ENCODE measurements at places on chromosomes 4 and X. TPM values are rescaled to one million over a fixed set of nuclear protein-coding genes. Genes with fewer than 3 reads are reported as not detected.

Gene GAB3
- 12.5 TPM for total RNA-seq

Gene INTU
- total RNA-seq: 4.0 TPM

Gene MTNR1A
- total RNA-seq: not detected

Gene GPRIN3
- total RNA-seq: 0.06 TPM

Gene ASB12
- total RNA-seq: not detected

Gene KIT
- not detected for total RNA-seq

Gene ABLIM2
- total RNA-seq: 2.6 TPM

DNA sequence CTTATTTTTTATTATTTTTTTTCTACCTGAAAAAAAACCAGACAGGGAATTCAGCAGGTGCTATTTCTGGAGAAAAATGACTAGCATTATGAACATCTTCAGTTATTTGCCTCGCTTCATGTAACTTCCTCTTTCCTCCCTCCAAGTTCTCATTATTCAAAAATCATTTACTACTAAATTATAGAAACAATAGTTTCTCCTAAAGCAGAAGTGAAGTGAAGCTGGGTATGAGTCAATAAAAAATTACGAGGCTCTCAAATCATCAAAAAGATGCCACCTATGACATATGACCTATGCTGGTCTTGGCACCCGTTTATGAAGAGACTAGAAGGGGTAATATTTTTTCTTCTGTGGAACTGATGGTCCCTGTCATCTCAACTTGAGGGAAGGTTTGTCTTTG lies 145.0 kb upstream of the AADAT start:
- DNase-seq: no peak

DNA sequence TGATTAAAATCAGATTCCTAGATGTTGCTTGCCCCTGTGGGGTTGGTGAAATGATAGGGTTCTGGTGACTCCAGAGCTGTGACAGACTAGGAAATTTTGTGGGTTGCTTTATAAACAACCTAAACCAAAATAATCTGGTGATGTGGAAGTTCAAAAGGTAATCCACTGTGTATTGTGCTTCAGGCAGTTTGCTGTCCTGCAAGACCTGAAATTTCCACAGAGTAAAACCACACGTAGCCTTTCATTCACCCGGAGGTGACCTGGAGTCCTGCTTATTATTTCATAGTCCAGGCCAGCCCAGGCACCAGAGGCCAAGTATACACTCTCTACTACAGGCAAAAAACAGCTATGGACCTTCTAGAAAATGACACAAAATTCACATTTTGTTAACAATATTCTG lies 114.6 kb upstream of the CBR4 start:
- DNase-seq: no peak

DNA sequence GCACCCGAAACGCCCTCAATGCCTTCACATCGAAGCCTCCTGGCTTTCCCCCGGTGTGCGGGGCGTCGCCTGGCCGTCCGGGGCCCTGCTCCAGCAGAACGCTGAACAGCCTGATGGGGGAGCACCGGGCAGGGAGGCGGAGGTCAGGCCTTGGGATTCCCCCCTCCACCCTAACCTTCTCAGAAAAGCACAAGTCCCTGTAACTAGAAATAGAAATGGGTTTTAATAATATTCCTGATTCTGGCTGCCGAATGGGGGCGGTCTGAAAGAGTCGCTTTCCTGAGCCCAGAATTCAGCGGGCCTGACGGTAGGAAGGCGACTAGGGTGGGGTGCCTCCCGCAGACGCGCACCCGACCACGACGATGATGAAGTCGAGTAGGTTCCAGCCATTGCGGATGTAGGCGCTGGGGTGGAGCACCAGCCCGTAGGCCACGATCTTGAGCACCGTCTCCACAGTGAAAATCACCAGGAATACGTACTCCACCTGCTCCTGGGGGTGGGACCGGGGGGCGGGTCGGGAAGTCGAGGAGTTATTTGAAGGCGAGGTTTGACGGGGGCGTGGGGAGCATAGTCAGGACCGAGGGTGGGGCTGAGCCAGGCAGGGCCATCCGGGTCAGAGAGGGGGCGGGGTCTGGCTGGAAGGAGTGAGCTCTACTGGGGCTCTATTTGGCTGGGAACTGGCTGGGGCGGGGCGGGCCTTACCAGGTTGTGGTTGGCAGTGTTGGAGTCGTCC lies 2.5 kb downstream of the CACNA1F start:
- DNase-seq: no peak

GRCh38 chr4:153729895-153730294 lies 29.9 kb downstream of the RNF175 start:
- no peak for DNase-seq

DNA sequence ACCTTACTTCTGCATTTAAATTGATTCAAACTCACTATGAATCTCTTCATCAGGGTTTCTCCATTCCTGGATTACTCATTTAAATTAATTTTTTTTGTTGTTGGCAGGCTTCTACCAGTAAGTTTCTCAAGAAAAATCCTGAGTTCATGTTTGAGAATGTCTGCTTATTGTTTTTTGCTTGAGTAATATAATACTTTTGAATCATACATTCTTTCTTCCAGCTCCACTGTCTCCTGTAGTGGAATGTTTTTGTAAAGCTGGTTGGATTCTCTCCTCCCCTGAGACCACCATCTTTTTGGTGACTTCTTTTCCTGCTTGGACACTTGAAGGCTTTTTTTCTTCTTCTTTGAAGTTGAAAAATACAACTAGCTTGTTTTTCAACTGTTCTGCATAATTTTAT lies 4.3 kb upstream of the MID1IP1 start:
- peak; percentile 52 for DNase-seq

DNA sequence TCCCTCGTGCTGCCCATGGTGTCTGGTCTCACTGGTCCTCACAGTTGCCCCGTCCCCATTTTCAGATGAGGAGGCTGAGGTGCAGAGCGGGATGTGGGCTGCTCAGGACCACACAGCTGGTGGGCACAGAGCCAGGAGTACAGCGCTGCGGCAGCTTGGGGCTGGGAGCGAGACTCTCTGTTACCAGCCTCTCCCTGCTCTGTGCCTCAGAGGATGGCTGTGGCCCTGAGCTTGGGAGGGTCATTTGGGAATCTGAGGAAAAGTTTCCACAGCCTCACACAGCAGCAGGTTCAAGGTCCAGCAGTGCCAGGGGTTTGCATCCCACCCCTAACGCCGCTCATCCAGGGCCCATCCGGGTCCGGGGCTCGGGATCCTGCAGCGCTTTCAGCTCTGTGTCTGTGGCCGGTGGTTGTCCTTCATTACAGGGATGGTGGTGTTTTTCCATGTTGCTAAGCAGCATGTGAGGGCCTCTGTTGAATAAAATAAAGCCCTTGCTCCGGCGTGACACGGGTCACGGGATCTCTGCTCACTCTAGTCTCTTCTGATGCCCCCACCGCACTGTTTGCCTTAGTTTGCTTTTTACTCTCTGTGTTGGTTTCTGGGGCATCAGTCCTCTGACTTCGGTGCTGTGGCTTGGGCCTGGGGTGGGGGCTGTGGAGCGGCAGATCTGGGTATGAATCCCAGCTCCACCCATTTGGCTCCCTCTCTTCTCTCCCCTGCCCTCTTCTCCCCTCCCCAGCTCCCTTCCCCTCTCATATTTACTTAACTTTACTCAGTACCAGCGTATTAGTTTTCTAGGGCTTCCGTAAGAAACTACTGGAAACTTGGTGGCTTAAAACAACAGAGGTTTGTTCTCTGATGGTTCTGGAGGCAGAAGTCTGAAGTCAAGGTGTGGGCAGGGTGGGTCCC lies 6.5 kb downstream of the WFS1 start:
- DNase-seq: no peak

GRCh38 chr4:77446601-77447000 lies 159.0 kb upstream of the CXCL13 start:
- DNase-seq: no peak

DNA sequence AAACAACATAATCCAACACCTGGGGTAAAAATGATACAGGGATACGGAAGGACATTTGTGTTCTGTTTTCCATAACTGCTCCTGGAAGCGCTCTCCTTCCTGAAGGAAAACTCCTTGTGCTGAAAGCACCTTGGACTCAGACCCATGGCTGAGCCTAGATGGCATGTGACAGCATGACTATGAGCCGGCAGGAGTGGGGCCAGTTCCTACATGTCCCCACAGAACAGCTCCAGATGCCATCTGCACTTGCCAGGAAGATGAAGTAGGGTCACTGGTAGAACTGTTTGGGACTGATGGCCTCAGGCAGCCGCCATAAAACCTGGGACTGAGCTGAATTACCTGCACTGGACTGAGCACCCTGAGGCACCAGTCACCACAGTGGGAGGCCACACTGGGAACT lies 56.0 kb upstream of the BCLAF3 start:
- DNase-seq: no peak

GRCh38 chrX:151806967-151807540 lies 72.5 kb downstream of the CNGA2 start:
- no peak for DNase-seq

DNA sequence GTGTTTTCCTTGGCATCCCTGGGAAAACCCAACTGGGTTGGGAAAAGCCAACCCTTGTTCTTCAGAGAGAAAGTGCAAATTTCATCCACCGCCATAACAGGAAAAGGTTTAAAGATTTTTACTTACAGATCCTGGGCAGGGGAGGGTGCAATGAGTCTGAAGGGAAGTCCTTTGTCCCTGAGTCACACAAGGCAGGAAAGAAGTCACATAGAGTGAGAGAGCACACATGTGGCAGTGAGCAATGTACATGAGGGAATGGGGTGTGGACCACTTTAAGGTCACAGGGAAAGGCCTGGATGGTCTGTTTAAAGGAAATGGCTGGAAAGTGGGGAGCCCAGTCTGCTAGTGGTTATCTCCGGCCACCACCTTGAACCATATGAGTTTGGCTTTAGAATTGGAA lies 248.9 kb downstream of the HS3ST1 start:
- no peak for DNase-seq

All from LHCN-M2 (cell line).